NCI-H2081 (cell line): ENCODE measurements at places on chromosomes 3 and 15.

DNA sequence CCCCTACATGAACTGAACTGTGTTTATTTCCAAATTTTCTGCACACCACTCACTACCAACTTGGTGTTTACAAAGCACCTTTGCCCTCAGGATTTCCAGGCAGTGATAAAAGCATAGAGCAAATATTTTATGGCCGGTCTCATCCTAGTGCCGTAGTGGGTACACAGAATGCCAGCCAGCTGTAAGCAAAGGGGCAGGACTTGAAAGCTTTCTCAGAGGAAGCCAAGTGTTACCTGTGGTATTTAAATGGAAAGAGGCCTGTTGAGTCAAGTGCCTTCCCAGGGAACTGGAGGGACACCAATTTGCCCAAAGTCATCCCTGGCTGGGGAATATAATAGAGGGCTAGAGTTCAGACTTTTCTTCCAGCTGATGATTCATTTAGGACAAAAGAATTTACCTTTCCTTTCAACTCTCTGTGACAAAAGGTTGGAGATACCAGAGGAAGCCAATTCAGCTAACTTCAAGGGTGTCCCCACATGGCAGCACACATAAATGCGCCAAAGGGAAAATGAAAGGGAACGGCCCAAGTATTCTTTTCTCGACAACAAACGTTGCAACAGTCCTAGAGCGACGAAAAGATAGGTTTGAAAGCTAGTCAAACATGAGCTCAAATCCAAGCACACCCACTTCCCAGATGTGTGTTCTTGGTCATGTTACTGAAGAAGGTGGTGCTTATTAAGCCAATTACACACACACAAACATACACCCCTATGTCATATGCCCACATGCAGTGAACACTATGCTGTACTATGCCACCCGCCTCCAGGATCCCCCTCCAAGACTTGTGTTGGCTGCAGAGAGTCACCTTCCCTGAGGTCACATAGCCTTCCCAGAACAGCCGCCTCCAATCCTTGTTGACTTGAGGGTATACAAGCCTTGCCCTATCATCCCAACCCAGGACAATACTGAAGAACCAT is 27.7 kb downstream of the MAGI1 start:
- DNase-seq: no peak

- DNase-seq: no peak
These were observed 473.3 kb downstream of the OTOL1 start for GRCh38 chr3:161969867-161970266.

DNA sequence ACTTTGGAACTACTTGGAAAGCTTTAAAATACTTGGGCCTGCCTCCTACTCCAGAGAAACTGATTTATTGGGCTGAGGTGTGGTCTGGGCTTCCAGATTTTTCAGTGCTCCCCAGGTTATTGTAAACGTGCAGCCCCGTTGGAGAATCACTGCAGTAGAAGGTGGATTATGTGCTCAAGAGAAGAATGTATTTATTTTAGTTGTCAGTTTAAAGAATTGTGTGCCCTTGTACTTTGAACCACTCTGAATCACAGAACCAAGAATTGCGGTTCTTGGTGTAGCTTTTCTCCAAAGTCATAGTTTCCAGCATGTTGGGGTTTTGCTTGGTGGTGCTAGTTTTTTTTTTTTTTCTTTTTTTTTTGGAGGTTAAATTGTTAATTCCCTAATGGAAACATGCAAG is 1.6 kb downstream of the TATDN2 start:
- no peak for DNase-seq

- DNase-seq: no peak
These were observed 227.5 kb upstream of the COL8A1 start for GRCh38 chr3:99410789-99411311.

DNA sequence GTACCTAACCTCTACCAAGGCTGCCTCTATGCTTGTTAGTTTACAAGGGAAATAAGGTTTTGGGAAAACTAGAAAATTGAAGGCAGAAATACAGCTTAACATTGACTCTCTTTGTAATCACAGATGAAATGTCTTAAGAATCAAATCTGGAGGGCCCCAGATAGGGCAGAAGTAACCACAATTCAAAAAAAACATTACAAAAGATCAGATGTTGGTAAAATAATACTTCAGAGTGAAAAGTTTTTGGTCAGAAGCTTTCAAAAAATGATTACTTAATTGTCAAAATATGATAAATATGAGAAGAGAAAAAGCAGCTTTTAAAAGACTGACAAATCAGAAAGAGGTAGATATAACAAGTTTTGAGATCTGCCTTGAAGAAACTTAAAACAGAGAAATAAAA is 425.1 kb upstream of the NECTIN3 start:
- DNase-seq: no peak

DNA sequence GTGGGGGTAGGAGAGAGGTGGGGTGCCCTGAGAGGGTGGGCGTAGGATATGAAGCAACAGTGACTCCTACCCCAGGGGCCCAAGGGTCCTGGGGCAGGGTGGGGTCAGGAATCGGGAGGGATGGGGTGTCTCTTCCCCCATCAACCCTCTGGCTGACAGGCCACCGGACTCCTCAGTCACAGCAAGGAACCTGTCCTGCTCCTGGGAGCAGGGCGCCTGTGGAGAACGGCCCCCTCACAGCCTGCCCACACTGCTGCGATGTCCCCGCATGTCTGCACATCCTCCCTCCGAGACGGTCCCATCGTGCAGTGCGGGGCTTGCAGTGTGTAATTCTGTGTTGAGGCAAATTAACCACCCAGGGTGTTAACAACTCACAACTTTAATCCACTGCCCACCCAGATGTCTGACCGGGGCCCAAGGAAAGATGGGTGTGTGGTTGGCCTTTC is 2.7 kb downstream of the TM4SF19 start:
- no peak for DNase-seq

DNA sequence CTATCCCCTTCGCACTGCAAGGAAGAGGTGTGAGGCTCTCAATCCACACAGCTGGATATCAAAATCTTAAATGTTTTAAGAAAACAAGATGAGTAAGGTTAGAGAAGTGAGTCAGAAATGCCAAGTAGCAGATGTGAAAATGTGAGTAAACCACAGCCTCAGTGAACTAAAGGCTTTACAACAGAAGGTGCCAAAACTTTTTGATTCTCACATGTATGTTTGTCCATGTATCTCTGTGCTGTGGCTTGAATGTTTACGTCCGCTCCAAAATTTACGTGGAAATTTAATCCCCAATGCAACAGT is 126.8 kb upstream of the PFN2 start:
- no peak for DNase-seq

- DNase-seq: no peak
These were observed 121.6 kb downstream of the UBE2E2 start for GRCh38 chr3:23324745-23325144.

DNA sequence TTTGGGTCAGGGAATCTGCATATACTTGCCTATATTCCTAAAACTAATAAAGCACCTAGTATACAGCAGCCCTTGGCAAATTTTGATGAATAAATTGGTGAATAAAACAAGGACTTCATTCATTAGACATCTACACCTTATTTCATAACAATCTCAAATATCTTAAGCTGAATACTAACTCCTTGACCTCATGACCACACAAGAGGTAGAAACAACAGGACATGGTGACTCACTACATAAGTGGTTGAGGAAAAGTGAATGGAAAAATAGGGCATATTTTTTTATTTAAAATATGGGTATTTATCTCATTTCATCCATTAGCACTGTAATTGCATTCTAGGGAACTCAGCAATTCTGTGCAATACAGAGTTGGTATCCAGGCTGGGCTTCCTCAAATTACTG is 7.8 kb upstream of the STAC start:
- DNase-seq: no peak

GRCh38 chr15:68423359-68424296 is 8.3 kb downstream of the ITGA11 start:
- DNase-seq: no peak

DNA sequence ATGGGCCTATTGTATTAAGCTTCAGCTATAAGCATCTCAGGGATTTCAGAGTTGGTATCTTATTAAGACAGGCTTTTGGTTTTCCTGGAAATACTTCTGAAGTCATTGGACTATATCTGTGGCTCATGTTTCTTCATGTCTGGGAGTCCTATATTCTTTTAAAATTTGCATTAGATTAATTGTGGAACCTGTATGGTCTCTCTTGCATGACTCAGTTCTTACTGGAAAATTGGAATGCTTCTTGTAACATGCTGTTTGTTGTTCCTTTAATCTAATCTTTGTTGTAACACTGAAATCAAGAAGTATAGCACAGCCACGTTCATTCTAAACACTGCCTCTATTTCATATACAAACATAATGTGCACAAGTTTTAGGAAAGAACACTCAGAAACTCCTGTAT is 208.1 kb downstream of the RBMS3 start:
- no peak for DNase-seq

DNA sequence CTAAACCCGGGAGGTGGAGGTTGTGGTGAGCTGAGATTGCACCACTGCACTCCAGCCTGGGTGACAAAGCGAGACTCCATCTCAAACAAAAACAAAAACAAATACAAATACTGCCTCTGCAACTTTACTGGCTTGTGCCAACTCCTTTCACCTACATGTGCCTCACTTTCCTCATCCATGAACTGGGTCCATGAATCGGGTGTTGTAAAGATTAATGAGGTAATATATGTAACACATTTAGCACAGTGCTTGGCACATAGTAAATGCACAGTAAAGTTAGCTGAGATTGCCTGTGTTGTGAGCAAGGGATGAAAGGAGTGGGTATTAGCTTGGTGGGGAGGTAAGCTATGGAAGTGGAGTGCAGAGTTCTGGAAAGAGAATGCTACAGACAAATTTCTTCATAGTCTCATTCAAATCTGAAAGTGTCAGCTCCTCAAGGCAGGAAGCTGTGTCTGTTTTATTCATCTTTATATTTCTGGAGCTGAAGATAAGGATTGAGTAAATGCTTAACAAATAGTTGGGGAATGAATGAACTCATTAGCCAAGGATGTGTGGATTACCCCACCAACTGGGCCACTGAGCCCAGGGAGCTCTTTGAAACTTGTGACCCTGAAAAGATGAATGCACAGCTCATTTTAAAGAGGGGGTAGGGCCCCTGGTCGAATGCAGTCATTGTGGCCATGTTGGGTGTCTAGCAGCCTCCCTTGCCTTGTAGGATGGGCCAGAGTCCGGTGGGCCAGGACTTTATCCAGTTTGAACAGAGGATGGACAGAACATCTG is 7.7 kb upstream of the CDCP1 start:
- DNase-seq: no peak

DNA sequence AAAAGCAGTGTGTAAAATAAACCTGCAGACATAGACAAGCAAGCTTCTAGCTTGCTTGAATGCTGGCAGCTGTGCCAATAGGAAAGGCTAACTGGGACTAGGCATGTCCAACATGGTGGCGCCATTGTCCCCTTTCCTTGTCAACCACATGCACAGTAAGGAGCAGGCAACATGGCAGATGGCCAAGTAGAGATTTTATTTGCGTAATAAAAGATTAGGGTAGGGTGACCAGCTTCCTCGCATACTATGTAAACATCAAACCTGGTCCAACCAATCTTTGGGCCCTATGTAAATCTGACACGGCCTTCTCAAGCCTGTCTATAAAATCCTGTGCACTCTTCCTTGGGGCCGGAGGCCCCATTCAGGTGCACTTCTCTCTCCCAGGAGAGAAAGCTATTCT is 575.4 kb upstream of the GOLIM4 start:
- DNase-seq: peak; percentile 60

DNA sequence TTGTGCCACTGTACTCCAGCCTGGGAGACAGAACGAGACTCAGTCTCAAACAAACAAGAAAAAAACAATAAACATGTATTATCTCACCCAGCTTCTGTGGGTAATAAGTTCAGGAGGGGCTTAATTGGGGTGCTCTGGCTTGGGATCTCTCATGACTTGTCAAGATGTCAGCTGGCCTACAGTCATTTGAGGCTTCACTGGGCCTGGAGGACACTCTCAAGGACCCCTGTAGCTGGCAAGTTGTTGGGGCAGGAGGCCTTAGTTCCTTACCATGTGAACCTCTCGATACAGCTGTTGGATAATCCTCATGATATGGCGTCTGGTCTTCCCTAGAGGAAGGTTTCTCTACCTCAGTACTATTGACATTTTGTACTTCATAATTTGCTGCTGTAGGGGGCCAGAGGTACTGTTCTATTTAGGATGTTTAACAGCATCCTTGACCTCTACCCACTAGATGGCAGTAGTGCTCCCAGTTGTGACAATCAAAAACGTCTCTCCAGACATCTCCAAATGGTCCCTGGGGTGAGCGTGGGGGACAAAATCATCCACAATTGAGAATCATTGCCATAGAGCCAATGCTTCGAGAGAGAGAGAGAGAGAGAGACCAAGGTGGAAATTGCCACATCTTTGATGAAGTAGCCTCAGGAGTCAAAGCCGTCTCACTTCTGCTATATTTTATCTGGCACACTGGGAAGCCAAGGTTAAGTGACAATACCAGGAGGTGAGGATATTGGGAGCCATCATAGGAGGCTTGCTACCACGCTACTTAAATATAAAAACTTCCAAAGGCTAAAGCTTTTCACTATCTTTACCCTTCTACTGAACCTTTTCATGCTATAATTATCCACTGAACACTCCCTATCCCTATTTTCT is 23.9 kb upstream of the SLTM start:
- DNase-seq: peak; percentile 76

- peak; percentile 53 for DNase-seq
These were observed 428.3 kb downstream of the GABRG3 start for GRCh38 chr15:27399241-27399640.

GRCh38 chr15:38705436-38706219 is 141.0 kb upstream of the RASGRP1 start:
- DNase-seq: no peak

DNA sequence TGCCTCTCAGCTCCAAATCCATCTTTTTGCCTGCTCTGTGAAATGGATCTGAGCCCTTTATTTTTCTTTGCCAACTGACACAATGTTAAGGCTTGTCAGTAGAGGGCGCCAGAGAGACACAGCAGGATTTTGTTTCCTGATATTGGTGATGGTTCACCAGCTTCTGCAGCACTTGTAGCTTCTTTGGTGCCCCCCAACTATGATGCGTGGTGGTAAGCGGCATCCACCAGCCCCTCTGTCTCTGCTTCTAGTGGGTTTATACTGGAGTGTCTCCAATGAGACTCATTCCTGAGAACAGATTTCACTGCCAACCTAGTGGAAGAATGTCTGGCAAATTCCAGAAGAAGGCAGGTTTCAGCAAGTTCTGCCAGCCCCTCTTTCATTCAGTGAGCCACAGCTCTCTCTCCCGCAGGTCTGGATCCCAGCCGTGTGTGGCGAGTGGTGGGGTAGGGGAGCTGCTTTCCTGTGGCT is 471.9 kb upstream of the FRG2C start:
- DNase-seq: peak; percentile 23

GRCh38 chr3:149603126-149604074 is 54.4 kb downstream of the WWTR1 start:
- DNase-seq: no peak

DNA sequence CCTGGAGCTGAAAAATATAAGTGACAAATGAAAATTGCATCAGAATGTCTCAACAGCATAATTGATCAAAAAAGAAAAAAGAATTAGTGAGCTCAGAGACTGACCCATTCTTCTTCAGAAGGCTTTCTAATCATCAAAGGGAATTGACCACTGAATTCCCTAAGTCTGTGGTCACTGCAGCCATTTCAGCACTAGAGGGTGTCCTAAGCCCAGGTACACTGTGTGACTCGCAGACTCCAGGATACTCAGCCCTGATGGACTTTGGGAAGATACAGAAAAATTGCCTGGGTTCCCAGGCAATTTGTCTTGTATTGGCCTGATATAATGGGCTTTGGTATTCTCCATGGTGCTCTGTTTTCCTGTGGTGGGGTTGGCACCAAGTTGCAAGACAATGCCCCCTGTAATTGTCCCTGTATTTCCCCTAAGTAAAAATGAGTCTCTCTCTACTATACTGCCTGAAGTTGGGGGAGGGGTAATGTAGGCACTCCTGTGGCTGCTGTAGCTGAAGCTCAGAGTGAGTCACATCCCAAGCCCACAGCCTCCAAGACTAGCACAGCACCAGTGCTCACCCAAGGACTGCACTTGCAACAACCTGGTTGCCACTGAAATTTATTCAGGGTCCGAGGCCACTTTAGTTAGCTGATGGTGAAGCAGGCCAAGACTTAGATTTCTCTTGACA is 256.0 kb upstream of the STAC start:
- peak; percentile 0 for DNase-seq
